ENCODE measurements at places on chromosomes 1 and 21.

DNA sequence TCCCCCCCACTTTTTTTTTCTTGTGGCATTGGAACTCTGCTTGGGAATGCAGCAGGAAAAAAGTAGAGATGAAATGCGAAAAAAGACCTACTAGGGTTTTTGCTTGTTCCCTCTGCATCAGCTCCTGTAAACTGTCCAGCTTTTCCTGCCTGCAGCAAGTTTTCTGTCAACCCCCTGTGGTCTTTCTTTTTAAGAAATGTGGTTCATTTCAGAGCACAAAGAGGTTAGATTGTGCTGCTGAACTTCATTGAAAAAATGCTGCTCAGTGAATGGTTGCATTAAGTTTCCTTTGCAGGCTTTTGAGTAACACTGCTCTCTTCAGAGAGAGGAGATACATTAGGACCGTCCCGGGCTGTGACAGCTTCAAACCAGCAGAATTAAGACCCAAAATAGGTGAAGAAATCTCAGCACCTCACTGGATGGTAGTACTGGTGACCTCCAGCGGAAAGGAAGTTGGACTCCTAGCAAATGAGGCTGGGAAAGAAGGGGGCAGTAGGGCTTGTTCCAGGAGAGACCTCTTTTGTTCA is 80.7 kb downstream of the NDUFS5 start:
- DNase-seq = peak; percentile 42
- H3K4me3 ChIP-seq = peak overlapping the region; percentile 89
- H3K27me3 ChIP-seq = no peaks in the 10 kb centered on the region
- peak overlapping the region; percentile 85 for H3K27ac ChIP-seq

GRCh38 chr1:188237573-188238348 is 1409.0 kb downstream of the PLA2G4A start:
- no peaks in the 10 kb centered on the region for H3K36me3 ChIP-seq
- no peak overlapping the region for H3K4me3 ChIP-seq

GRCh38 chr1:45864167-45865106 is 61.0 kb downstream of the MAST2 start:
- no peaks in the 10 kb centered on the region for H3K27me3 ChIP-seq
- peak overlapping the region; percentile 92 for H3K27ac ChIP-seq
- DNase-seq = peak; percentile 83
- H3K36me3 ChIP-seq = no peaks in the 10 kb centered on the region
- peaks cover 25% of the 10 kb centered on the region for H3K4me1 ChIP-seq

GRCh38 chr1:166603296-166603695 is 236.0 kb upstream of the POGK start:
- no peak for DNase-seq
- no peak overlapping the region for H3K4me3 ChIP-seq
- H3K36me3 ChIP-seq = no peaks in the 10 kb centered on the region
- H3K27ac ChIP-seq = no peak overlapping the region

DNA sequence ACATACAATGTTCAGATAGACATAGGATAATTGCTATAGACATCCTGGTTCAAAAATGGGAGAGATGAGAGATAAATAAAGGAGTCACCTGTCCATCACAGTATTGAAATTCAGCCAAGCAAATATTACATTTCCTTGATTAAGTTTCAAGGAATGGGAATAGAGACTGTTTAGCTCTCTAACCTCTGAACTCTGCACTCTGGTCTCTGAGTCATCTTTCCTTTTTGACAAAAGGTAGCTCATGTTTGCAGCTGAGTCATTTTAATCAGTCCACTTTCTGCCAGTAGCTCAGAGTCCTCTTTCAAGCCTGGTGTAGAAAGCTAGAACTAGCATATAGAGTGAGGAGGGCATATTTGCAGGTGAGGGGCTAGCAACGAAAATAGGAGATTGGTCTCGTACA is 51.4 kb upstream of the GJA8 start:
- no peak overlapping the region for H3K4me3 ChIP-seq
- no peaks in the 10 kb centered on the region for H3K36me3 ChIP-seq
- no peak for DNase-seq
- no peak overlapping the region for H3K27ac ChIP-seq
